ENCODE measurements at places on chromosomes 7 and 10.

- DNase-seq, result no peak
These were observed 38.4 kb downstream of the TAF3 start for GRCh38 chr10:7856678-7857077.

DNA sequence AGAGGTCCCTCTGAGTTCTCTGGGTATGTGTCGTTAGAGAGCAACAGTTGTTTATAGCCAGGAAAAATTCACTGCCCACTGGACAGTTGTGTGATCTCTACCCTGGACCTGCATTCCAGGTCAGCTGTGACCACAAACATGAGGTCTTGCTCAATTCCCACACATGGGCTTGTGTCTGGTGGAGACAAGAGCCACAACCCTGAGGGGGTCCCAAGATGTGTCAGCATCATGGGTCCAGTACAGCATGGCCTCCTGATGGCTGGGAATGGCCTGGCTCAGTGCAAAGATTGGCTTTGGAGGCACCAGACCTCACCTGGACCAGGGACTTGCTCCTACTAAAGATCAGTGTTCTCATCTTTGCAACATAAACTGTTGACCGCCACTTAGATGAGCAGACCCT is 751.6 kb downstream of the GRID1 start:
- no peak for DNase-seq

DNA sequence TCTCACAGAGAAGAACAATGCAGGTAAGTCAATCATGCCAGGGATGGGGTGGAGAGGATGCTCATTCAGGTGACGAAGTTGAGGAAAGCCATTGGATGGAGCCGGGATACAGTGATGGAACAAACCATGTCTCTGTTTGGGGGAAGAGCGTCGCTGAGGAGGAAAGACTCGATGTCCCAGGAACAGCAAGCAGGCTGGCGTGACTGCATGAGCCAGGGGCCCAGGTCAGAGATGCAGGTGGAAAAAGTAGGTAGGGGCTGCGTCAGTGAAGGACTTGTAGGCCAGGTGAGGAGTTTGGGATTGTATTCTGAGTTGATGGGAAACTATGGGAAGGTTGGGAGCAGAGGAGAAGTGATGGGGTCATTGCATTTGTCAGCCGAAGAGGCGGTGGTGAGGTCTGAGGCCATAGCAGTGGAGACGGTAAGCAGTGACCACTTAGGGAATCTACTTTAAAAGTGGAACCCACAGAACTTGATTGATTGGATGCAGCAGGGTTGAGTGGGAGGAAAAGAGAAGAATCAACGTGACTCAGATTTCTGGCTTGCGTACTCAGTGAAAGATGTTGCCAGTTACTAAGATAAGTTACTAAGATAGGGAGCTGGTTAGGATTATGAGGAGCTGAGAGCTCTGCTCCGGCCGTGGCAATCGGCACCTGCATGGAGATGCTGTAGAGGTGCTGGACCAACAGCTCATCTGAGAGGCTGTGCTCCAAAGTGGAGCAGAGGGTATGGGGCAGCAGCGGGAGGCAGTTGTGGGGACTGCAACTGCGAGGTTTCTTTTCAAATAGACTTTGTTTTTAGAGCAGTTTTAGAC is 12.5 kb upstream of the IL2RA start:
- peak; percentile 25 for DNase-seq

DNA sequence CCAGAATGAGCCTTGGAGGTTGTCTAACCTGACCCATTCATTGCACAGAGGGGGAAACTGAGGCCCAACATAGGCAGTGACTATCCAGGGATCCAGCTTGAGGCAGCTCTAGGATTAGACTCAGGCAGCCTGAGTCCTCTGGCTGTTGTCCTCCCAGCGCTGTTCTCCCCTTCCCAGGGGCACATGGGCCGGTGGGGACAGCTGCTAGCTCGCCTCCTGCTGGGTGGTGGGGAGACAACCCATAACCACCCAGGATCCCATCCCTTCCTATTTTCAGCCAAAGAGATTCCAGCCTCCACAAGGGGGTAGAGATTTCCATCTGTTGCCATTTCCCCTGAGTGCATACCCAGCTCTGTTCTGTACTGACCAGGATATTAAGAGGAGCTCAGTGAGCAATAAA is 145.1 kb upstream of the GPR26 start:
- no peak for DNase-seq

DNA sequence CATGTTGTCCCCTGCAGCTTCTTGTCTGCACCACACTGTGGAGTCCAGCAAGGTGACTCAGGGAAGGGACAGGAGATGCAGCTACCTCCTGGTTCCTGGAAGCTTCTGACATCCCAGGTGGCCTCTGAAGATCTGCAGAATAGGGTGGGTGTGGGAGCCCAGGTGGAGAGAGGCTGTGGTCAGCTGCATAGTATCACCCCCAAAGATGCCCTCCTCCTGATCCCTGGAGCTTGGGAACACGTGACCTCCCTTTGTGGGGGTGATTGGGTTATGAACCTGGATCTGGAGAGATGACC is 25.4 kb downstream of the CALML3 start:
- no peak for DNase-seq

- DNase-seq, result no peak
These were observed 5.3 kb downstream of the EN2 start for GRCh38 chr7:155463114-155463811.

DNA sequence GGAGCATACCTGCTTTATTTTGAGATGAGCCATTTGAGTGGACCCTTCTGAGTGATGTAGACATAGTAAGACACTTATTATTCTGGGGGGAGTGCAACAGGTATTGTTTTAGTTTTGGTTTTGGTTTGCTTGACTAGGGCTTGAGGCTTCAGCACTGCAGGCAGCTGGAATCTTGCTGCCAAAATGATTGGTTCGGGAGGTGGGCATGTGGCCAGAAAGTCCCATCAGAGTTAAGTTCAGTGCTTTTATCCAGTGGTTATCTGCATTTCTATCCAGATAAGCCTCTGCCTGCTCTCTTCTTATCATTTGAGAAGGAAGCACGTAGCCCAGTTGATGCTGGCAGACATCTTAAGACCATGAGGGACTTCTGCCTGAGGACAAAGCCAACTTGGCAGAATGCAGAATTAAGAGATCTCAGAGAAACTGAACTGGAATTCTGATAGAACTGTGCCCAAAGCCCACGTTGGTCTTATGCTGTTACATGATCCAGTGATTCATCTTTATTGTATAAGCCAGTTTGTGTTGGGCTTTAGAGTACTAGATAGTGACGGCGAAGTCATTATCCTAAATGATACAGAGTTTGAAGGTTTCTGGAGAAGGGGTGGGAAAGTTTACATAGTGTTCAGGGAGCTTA is 9.6 kb upstream of the JAZF1 start:
- DNase-seq, result no peak

- no peak for DNase-seq
These were observed 10.3 kb downstream of the ZMIZ1 start for GRCh38 chr10:79079054-79079397.
